ENCODE measurements at places on chromosomes 12 and 14.

- DNase-seq, result no peak
Measured at GRCh38 chr12:46660719-46661109, 165.1 kb downstream of the SLC38A4 start.

GRCh38 chr14:69041783-69042182, 62.7 kb upstream of the ACTN1 start:
- no peak for DNase-seq

GRCh38 chr12:124100572-124101178, 127.7 kb downstream of the ZNF664 start:
- no peak for DNase-seq

DNA sequence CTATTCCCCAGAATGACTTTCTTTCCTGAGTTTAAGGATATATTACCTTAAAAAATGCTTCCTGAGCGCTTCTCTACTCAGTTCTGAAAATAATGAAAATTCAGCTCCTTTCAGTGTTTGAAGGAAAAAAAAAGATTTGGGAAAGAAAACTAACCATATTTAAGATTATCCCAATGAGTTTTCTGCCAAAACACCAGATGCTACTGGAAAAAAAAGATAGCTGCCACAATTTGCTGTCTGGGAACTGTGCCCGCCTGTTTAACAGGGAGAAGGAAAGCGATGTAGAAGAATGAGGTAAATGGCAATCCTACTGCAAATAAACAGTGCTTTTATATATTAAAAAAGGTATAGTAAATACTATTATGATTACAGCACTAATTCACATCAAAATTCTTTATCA, 367.6 kb upstream of the PRICKLE1 start:
- no peak for DNase-seq

DNA sequence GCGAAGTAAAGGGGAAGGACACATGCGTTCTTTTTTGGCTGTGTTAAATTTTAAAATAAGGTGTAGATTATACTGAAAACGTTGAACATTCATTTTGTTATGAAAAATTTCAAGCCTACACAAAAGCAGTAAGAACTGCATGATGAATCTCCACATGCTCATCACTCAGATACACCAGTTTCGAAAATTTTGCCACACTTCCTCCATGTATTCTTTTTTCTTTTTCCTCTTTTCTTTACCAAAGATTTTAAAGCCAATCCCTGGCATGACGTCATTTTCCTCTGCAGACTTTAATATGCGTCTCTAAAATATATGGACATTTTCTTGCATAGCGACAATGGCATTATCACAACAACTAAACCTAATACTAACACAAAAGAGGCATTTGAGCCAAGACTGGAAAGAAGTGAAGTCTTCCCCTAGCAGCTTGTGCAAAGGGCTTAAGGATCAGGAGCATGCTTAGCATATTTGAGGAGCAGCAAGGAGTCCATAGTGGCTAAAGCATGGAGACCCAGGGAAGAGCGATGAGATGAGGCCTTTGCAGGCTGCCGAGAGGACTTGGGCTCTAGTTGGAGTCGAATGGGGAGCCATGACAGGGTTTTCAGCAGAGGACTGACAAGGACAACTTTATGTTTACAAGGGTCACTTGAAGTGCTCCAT, 111.9 kb downstream of the ERC1 start:
- DNase-seq, result no peak

DNA sequence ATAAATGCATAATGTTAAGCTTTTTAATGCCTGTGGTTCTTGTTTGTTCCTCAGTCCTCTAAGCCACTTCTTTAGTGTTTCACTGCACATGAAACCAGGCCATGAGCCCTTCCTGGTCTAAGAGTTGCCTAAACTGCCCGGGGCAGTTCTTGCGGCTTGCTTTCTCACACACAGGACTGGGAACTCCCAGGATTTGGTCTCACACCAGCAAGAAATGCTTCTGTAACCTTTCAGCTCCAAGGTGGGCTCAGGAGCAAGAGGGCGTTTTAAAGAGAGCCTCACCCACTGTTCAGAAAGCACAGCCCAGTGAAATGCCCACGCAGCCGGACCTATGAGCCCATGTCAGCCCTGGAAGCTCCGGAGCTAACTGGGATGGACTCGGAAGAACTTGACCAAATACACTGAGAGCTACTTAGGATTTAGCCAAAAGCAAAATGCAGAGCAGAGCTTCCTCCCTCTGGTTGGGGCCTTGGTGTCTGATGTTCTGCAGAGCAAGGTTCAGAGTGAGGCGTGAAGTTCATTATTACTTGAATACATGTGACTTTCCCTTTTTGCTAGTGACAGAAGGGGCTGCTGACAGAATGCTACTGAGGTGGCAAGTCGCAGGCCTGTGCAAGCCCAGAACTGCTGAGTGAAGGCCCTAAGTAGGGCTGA, 23.4 kb downstream of the SLC25A29 start:
- DNase-seq, result no peak

DNA sequence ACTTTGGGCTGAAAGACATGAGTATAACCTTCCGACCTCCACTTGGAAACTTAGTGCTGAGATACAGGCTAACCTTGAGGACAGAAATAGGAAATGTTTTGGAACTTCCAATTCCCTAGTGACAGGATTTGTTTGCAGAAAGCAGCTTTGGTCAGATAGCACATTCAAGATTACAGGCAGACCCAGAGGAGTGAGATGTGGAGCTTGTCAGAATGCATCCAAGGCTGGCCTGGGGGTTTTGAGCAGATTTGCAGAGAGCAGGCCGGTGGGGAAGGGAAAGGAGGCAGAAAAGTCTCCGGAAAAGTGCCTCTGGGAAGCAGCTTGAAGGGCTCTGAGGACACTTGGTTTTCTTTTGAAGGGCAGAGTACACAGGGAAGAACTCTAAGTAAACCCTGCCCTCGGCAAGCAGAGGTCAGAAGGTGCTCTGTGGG, 180.3 kb downstream of the ETV6 start:
- no peak for DNase-seq

- DNase-seq, result peak; percentile 16
Measured at GRCh38 chr12:66776974-66777373, 98.1 kb upstream of the GRIP1 start.

DNA sequence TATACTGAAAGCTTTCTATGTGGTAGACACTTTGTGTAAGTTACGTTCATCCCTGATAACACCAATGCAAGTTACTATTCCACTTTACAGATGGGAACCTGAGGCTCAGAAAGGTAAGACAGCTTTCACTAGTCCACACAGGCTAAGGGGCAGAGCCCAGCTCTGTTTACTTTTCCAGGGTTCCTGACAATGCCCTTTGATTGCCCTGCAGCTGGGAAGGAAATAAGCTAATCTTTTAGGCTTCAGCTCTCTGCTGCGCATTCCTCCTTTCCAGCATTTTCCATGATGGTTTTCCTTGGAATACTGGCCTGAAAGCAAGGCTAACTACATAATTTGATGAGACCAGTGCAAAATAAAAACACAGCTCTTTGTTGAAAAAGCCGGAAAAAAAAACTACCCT, 185.7 kb upstream of the BTG1 start:
- DNase-seq, result no peak

DNA sequence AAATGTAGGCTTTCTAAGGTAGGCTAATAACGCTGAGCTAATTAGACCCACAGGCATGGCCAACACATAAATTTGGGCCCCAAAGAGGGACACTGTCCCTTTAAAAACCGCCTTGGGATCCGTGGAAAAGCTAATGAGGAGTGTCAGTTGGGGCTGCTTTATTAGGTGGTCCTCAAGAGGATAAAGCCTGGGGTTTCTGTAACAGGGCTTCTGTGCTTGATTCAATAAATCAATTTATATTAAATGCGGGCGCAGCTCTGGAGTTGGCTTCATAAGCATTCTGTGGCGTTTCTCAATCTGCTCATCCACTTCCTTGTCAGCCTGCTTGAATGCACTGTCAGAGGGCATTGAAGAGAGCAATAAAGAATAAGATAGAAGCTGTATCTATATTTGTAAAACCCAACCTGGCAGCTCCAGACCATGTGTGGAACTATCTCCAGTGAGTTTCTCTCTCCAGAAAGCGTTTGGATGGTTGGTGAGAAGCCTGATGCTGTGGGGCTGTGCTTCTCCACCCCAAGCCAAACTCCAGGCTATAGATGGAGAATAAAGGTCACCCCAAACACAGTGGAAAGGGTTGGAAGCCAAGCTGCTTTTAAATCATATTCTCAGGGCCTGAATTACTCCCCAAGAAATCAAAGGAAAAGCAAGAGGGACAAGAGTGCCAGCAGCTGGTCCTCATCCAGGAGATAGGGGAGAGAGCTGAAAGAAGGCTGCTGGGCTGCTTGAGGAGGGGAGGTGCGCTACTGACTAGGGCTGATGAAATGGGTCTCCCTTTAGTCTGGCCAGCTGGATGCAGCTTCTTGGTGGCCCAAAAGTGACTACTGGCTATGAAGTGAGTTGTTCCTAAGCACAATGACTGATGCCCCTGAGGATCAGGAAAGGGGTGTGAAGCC, 222.0 kb downstream of the PPM1H start:
- no peak for DNase-seq

DNA sequence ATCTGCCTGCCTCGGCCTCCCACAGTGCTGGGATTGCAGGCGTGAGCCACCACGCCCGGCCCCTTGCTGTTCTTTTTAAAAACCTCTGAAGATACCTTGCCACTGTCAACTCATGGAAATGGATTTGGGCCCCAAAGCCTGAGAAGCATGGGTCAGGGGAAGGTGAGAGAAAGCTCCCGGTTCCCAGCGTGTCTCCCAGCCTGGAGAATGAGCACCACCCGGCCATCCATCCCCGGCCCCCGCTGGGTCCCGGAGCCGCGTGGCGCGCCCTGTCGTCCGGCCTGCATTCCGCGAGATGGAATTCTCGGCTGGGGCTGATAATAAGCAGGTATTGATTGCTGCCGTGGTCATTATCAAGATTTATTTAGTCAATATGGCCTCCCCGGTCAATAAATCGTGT, 126.5 kb upstream of the MYL2 start:
- DNase-seq, result no peak

GRCh38 chr12:130335517-130336392, 1.9 kb upstream of the PIWIL1 start:
- DNase-seq, result peak; percentile 14

DNA sequence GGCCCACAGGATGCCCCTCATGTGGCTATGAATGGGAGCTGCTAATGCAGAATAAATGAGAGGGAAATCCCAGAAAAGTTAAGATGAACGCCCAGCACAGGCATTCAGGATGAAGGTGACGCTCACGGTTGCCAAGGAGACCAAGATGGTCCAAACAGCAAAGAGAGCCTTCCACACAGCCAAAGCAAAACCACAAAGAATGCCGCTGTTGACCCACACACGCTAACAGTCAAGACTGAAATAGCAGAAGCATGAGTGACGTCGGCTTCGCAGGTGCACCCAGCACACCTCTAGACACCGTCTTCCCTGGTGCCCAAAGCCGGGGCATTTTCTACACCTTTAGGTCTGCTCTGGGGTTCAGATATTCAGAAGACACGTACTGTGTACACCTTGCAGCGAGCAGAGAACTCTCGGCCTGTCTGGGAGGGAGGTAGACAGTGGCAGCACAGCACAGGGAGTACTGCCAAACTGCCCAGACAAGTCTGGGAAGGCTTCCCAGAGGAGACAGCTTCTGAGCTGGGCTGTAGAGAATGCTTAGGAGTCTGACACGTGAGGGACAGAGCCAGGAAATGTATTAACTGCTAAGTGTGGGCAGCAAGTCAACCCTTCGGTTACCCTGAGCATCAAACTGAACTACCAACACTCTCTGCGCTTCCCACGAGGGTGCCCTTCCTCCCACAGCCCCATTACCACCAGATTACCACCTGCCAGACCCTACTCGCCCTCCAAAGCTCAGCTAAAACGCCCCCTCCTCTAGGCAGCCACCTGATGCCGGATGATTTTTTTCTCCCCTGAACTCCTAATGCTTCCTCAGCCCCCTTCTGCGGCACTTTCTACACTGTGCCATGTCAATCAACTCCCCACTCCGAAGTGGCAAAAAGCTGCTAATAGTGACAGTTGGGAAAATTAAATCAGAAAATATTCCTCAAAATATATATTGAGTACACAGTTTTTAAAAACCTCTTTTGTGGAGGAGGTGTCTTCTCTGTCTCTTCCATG, 50.1 kb downstream of the CCDC88C start:
- DNase-seq, result peak; percentile 79

DNA sequence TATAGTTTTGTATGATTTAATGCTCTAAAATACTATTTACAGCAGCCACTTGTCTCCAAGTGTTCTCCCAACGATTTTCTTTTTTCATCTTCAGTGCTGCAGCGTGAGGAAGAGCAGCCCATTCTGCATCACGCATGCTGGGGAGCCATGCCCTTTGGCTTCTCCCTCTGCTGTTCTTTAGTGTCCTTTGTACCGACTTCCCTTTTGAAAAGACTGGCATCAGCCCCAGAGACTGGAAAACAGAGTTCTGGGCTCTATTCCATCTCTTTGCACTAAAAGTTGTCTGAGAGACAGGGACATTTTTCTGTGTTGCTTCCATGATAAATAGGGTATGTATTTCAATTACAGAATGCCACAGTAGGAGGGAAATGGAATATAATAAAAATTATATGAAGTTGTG, 105.1 kb downstream of the RERG start:
- DNase-seq, result no peak

- DNase-seq, result no peak
Measured at GRCh38 chr14:99173086-99173485, 98.9 kb downstream of the BCL11B start.

DNA sequence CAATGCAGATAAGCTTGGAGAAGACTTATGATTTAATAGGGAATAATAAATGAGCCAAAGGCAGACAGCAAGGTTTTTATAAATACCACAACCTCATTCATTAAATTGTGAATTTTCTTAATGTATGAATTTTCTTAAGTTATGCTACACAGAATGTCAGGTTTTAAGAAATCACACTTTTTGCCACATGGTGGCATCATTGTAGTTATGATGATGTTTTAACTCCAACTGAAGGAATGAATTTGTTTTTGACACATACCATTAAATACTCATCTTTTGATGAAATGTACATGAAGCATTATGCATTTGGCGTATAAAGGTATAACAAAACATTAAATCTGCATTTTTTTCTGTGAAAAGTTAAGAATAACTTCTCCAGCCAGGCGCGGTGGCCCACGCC, 524.1 kb upstream of the FBXO33 start:
- no peak for DNase-seq

GRCh38 chr14:34018564-34019244, 67.8 kb upstream of the EGLN3 start:
- peak; percentile 31 for DNase-seq

GRCh38 chr14:100156776-100157175, 2.7 kb downstream of the DEGS2 start:
- DNase-seq, result no peak

DNA sequence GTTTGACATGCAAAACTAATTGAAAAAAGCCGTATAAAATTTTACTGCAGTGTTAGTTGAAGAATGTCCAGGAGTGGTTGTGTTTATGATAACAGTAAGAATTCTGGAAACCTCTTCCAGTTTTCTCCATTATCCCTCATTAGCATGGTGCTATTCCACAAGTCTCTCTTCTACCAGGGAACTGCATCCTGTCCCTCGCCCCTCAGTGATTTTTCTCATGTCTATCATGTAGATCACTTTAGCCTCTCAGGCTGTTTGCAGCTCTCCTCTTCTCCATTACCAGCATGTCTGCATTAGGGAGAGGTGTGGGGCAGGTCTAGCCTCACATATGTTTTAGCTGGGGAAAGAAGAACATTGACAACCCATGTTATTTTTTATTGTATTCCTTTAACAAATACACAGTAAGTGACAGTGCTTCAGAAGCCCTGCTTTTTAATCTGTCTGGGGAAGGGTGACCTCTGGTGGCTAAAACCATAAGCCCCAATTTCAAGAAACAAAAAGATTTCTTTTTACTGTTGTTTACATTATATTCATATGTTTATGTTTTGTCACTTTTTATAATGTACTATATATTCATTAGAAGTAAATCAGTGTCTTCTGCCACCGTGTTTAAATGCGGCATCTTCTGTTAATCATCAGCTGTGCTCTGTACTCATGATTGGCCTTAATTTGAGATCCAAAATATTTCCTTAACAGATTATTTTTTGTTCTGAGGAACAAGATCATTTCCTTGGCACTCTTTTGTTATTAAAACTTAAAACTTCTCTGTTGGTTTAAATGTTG, 70.7 kb downstream of the RASSF8 start:
- peak; percentile 15 for DNase-seq

All from CD4-positive, alpha-beta T cell treated with Interleukin-15 for 4 hours (primary cell).